ENCODE measurements at places on chromosomes 4 and X. TPM values are rescaled to one million over a fixed set of nuclear protein-coding genes. Genes with fewer than 3 reads are reported as not detected.

- no peaks in the 10 kb centered on the region for H3K27me3 ChIP-seq
- no peak for DNase-seq
- no peak overlapping the region for H3K4me3 ChIP-seq
- no peaks in the 10 kb centered on the region for H3K4me1 ChIP-seq
Measured at GRCh38 chr4:16489226-16489625, 263.0 kb upstream of the TAPT1 start.

DNA sequence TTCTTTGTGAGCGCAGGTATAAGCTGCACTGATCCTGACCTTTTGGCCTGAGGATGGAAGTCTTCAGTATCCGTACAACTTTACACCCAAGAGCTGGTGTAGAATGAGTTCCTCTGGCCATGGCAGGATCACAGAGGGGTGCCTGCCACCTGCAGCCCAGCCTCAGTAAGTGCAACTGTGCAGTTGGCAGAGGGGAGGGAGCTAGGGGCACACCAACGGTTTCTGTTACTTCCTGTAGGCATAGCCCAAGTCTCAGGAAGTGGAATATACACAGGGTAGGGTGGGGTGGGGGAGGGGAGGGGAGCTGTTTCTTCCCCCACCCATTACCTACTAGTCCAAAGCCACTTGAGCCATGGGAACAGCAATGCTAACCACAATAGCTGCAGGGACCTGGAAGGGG is 85.4 kb upstream of the GBA3 start:
- H3K4me3 ChIP-seq, result no peak overlapping the region
- H3K36me3 ChIP-seq, result no peaks in the 10 kb centered on the region
- H3K27ac ChIP-seq, result no peak overlapping the region
- no peaks in the 10 kb centered on the region for H3K4me1 ChIP-seq

DNA sequence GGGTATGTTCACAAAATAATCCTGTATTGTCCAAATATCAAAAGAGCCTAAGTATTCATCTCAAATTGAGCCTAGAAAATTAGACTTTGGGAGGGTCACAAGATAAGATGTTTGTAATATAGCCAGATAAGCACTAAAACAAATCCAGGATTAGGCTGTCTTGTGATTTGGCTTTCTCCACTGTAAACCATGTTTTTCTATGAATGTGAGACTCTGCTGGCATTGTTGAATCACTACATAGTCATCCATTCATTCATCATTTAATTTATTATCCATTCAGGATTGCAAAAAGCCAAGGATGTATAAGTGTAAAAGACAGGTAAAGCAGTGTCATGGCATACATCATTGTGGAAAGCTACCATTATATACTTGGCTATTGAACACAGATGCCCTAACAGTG is 148.0 kb downstream of the GRID2 start:
- H3K27me3 ChIP-seq, result no peaks in the 10 kb centered on the region
- H3K4me3 ChIP-seq, result no peak overlapping the region
- H3K4me1 ChIP-seq, result no peaks in the 10 kb centered on the region
- no peak for DNase-seq
- no peaks in the 10 kb centered on the region for H3K36me3 ChIP-seq

DNA sequence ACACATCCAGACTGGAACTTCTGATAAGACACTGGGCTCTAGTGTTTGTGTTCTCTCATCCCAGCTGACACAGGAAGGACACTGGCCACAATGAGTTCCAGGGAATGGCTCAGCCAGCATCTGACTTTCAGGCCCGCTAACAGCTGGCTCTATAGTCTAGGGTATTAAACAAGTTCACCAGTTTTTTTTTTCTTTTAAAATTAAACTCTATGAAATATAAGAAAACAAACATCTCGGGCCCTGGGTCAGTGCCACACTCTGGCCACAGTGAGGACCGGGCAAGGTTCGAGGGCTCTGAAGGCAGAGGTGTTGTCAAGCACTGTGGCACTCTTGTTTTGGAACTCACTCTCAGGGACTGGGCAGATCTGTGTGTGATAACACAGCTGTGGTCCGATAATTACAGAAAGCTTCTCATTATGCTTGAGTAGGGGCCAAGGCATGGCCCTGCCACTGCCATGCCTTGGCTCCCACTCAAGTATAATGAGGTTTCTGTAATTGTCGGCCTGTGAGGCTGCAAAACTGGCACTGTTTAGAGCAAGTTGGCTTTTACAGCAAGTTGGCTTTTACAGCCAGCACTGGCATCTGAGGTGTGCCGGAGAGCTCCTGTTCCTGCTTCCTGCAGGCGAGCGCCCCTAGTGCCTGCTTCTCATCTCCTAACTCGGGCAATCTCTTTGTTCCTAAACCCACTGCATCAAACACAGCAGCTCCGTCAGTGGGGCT is 62.8 kb downstream of the PPP1R2C start:
- H3K4me3 ChIP-seq, result no peak overlapping the region
- H3K27ac ChIP-seq, result no peak overlapping the region
- DNase-seq, result no peak
- no peaks in the 10 kb centered on the region for H3K36me3 ChIP-seq
- no peaks in the 10 kb centered on the region for H3K27me3 ChIP-seq

DNA sequence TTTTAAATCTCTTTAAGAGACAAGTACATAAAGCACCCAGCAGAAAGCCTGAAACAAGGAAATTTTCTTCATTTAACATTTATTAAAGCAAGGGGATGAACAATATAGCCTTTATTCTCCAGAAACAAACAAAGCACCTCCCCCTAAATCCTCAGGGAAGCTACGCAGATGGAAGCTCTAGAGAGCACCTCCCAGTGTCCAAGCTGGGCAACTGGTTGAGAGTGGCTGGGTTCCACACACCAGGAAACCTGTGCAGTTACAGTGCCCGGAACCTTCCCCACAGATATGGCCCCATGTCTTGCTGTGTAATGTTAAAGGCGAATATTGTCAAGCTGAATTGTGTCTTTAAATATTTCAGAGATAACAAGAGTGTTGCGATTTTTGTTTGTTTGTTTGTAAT is 8.9 kb upstream of the TRIML1 start:
- DNase-seq, result no peak
- no peaks in the 10 kb centered on the region for H3K36me3 ChIP-seq
- H3K4me3 ChIP-seq, result no peak overlapping the region
- no peaks in the 10 kb centered on the region for H3K4me1 ChIP-seq
- no peak overlapping the region for H3K27ac ChIP-seq

DNA sequence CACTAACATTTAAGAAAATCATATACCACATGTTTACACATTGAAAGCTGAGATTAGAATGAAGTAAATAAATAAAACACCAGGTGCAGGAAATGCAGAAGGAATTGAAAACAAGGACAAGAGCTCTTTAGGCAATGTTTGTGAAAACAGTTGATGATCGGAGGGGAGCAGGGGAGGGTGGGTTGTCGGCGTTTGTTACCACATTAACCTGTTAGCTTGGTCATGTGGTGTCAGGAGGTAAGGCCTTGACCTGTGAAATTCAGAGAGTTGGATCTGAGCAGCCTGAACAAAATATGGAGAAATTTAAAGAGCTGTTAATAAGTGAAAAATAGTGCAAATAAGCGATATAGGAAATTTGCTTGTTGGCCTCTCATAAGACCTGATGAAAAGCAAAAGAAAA is 759.9 kb downstream of the PDHA2 start:
- no peaks in the 10 kb centered on the region for H3K27me3 ChIP-seq
- no peak overlapping the region for H3K4me3 ChIP-seq
- H3K4me1 ChIP-seq, result no peaks in the 10 kb centered on the region
- H3K36me3 ChIP-seq, result no peaks in the 10 kb centered on the region
- no peak overlapping the region for H3K27ac ChIP-seq
- DNase-seq, result no peak

- no peak overlapping the region for H3K4me3 ChIP-seq
- H3K36me3 ChIP-seq, result no peaks in the 10 kb centered on the region
- no peaks in the 10 kb centered on the region for H3K27me3 ChIP-seq
- H3K4me1 ChIP-seq, result no peaks in the 10 kb centered on the region
- H3K27ac ChIP-seq, result no peak overlapping the region
- no peak for DNase-seq
Measured at GRCh38 chr4:63211776-63212479, 1197.3 kb downstream of the TECRL start.

DNA sequence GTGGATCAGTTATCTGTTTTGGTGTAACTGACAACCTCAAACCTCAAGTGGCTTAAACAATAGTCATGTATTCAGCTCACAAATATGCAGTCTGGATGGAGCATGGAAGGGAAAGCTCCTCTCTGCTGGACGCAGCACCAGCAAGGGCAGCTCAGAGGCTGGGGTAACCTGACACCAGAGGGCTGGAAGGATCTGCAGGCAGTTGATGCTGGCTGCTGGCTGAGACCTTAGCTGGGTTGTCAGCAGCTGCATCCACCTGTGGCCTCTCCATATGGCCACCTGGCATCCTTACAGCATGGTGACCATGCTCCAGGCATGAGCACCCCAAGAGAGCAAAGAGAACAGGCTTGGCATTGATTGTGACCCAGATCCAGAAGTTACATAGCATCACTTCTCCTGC is 46.7 kb downstream of the ENPP6 start:
- no peak for DNase-seq
- no peaks in the 10 kb centered on the region for H3K36me3 ChIP-seq
- H3K27ac ChIP-seq, result no peak overlapping the region
- H3K4me3 ChIP-seq, result no peak overlapping the region
- H3K27me3 ChIP-seq, result no peaks in the 10 kb centered on the region
- H3K4me1 ChIP-seq, result no peaks in the 10 kb centered on the region

DNA sequence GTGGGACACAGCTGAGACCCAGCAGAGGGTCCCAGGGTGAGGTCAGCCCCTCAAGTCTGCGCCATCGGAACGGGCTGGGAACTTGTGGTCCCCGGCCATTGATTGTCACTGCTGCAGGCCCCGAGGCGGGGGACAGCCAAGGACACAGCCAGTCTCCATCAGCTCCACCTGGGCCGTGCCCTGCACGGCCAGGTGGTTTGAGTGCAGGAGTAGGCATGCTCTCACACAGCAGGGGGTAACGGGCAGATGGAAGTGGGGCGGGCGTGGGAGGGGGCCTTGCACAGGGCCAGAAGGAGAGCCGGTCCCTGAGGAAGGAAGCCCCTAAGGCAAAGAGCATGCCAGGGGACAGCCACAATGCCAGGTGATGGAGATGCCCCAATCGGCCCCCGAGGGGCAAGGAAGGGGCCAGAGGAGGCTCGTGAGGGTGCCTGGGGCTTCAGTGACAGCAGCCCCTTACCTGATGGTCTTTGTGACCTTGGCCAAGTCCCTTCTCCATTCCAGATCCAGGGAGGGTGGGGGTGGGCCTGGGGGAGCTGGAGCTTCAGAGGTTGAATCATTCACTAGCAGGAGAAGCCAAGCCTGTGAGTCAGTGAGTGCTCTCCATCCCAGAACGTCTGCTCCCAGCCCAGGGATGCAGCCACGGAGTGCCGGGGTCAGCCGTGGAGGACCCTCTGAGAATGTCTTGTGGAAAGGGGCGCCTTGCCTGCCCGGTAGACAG is 2.3 kb downstream of the ATP2B3 start:
- no peak overlapping the region for H3K4me3 ChIP-seq
- no peaks in the 10 kb centered on the region for H3K4me1 ChIP-seq
- H3K27ac ChIP-seq, result no peak overlapping the region
- no peaks in the 10 kb centered on the region for H3K27me3 ChIP-seq
- no peaks in the 10 kb centered on the region for H3K36me3 ChIP-seq
- DNase-seq, result no peak

DNA sequence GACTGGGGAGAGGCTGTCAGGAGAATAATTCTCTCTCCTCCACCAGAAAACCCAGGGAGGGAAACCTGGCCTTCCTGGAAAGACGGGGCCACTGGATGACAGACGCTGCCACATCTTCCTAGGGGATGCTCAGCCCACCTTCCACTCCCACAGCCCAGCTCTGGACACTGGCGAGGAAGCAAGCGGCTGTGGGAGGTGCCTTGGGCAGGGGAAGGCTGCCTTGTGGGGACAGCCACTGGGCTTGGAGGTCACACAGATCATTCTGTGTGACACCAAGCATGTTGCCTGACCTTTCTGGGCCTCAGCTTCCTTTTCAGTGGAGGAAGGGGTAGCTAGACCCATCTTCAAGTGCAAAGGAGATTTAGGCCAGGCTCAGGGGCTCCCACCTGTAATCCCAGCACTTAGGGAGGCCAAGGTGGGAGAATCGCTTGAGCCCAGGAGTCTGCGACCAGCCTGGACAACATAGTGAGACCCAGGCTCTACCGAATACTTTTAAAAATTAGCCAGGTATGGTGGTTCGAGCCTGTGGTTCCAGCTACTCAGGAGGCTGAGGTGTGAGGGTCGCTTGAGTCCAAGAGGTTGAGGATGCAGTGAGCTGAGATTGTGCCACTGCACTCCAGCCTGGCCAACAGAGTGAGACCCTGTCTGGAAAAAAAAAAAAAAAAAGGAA is 9.8 kb upstream of the MSX1 start:
- no peak for DNase-seq
- no peak overlapping the region for H3K4me3 ChIP-seq
- peaks cover 78% of the 10 kb centered on the region for H3K27me3 ChIP-seq

DNA sequence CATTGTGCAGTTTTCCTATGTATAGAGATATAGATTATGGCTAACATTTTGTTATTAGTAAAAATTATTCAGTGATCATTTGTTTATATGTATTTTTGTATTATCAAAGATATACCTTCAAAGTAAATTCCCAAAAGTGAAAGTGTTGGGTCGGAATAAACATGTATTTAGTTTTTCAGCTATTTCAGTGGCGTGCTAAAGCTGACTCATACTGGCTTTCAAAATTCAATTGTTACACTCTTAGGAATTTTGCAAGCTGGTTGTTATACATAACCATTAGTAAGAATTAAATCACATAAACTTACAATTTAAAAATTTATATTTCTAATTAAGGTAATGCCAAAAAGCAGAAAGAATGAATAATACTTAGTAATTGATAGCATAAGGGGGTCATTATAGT is 288.4 kb upstream of the NRK start:
- no peak overlapping the region for H3K4me3 ChIP-seq
- no peak for DNase-seq
- no peaks in the 10 kb centered on the region for H3K36me3 ChIP-seq
- no peak overlapping the region for H3K27ac ChIP-seq
- H3K27me3 ChIP-seq, result no peaks in the 10 kb centered on the region
- H3K4me1 ChIP-seq, result no peaks in the 10 kb centered on the region

- H3K4me3 ChIP-seq, result no peak overlapping the region
- no peak for DNase-seq
- no peaks in the 10 kb centered on the region for H3K4me1 ChIP-seq
- H3K36me3 ChIP-seq, result no peaks in the 10 kb centered on the region
- H3K27me3 ChIP-seq, result no peaks in the 10 kb centered on the region
Measured at GRCh38 chr4:92060333-92060732, 243.4 kb upstream of the GRID2 start.

- H3K4me1 ChIP-seq, result no peaks in the 10 kb centered on the region
- no peak overlapping the region for H3K4me3 ChIP-seq
- DNase-seq, result no peak
- no peaks in the 10 kb centered on the region for H3K36me3 ChIP-seq
- no peak overlapping the region for H3K27ac ChIP-seq
- H3K27me3 ChIP-seq, result no peaks in the 10 kb centered on the region
Measured at GRCh38 chrX:40908026-40908425, 172.7 kb upstream of the MED14 start.

DNA sequence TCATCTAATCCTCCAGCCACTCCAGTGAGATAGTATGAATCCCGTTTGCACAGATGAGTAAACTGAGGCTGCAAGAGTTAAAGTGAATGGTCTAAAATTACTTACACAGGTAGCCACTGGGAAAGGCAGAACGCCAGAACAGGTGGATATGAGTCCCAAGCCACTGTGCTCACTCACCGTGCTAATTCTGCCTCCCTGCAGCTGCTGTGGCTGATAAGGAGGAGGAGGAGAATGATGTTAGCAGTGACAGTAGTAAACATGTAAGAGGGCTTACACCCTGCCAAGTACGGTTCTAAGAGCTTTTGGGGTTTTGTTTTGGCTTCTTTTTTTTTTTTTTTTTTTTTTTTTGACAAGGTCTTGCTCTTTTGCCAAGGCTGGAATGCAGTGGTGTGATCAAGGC is 90.5 kb upstream of the PRPS2 start:
- DNase-seq, result no peak
- no peaks in the 10 kb centered on the region for H3K27me3 ChIP-seq
- no peak overlapping the region for H3K27ac ChIP-seq
- no peak overlapping the region for H3K4me3 ChIP-seq

Gene CENPVL2
- not detected for total RNA-seq

Gene FAM9B
- not detected for total RNA-seq

Gene MGAT4D
- total RNA-seq, result not detected
